ENCODE measurements at places on chromosomes 2 and 18. TPM values are rescaled to one million over a fixed set of nuclear protein-coding genes. Genes with fewer than 3 reads are reported as not detected.

DNA sequence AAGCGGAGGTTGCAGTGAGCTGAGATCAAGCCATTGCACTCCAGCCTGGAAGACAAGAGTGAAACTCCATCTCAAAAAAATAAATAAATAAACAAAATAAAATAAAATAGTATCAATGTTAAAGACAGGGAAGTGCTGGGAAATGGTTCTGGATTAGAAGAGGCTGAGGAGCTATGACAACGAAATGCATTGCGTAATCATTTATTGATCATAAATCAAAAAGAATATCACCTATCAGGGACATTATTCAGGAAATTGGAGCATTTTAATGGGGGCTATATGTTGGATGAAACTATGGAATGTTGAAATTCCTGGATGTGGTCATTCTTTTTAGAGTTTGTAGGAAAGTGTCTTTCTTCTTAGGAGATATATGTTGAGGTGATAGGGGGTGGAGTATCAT lies 30.9 kb upstream of the MTA3 start:
- DNase-seq = no peak

- no peak for DNase-seq
Measured at GRCh38 chr2:85237849-85238565, 89.8 kb downstream of the TGOLN2 start.

DNA sequence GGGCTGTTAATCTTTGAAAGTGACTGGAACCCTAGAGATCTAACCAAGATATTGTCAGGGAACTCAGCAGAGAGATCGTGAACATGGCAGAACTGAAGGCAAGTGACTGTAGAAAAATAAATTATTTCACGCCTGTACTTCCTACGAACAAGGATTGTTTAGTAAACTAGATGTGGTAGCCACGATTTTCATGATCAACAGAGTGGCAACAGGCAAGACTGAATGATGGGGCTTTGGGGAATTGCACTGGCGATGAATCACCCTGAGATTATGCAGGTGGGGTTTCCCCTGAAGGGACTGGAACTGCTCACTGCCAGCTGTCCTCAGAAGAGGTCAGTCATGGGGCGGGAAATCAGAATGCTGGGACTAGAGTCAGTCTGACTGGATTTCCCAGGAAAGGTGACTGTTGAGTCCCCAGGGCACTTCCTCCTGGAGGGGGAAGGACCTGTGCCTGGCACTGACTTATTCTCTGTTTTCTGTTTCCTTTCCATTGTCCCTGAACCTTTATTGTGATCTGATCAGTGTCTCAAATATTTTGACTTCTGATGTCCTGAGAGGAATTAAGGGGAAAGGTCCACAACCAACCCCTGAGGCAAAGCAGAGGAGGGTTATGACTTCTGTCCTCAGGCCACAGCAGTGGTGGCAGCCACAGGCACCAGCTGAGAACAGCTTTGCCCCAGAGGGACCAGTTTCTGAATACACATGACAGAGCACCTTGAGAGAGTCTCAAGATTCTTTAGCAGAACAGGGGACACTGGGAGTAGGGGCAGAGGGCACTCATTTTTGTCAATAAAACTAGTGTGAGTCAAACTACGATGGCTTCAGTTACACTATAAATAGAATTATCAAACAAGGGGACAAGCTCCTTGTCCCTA lies 70.0 kb downstream of the NAB1 start:
- peak; percentile 58 for DNase-seq

GRCh38 chr2:101948625-101949155 lies 43.1 kb upstream of the IL1R2 start:
- no peak for DNase-seq

DNA sequence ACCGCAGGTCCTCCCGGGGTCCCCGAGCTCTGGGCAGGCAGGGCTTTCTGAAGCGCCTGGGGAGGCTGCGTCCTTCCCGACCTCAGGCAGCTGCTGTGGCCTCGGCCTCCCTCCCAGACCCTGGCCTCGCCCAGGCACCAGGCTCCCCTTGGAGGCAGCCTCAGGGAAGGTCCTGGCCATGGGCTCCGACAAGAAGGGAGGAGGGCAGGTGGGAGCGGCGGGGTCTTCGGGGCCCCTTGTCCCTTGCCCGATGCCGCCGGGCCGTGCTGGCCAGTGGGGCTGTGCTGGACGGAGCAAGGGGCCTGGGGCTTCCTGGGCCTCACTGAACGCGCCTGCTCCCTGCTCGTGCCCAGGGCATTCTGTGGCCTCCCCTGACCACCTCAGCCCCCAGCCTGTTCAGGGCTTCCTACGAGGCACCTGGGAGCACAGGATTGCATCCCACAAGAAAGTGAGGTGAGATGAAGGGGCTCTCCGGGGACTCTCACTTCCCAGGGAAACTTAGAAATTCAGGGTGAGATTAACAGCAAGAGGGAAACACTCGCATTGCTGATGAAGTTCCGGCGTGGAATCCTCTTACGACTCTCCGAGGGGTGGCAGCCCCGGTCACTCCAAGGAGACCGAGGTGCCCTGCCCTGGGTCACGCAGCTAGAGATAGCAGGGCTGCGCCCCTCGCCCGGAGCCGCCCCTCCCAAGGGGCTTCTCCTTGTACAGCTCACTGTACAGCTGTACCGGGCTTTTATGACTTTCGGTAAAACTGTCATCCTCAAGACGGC lies 778 bp downstream of the MFSD2B start:
- DNase-seq = no peak

DNA sequence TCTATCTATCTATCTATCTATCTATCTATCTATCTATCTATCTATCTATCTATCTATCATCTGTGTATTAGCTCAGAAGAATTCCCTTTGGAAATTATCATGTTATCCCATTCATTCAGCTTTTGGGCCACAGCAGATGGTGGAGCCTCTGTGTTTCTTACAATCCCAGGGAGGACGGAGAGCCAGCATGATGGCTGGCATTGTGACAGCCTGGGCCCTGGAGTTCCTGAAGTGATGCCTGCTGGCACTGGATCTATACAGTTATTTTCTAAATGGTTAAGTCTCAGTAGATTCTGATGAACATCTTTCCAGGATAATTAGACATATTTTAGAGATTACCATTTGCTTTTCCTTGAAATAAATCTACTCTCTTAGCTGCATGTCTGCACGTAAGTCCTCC lies 385.4 kb upstream of the NXPH2 start:
- DNase-seq = no peak

- DNase-seq = peak; percentile 94
Measured at GRCh38 chr2:27776097-27776496, 4.6 kb downstream of the MRPL33 start.

Gene AQP12A
- polyA plus RNA-seq = not detected

Gene FEV
- polyA plus RNA-seq = 16.5 TPM

All from adrenal gland (tissue), 19 donors.